ENCODE measurements at places on chromosomes 2 and 18.

DNA sequence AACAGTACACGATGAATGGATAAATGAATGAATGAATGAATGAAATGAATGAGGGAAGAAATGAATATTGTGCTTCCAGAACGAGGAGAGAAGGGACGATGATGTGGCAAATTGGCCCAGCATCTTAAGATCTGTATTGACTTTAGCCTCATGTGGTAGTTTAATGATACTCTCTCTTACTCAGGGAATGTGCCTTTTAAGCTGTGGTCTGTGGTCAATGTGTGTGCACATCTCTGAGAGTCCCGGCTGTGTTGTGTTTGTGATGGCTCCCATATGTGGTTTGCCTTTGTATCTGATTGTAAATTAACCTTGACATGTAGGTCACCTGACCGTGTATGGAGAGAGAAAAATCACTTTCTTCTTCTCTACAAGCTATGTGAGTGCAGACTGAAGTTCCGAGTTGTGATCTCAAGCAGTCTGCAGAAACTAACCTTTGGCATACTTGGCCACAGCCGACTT is 91.2 kb downstream of the NEDD4L start:
- peak; percentile 43 for DNase-seq

DNA sequence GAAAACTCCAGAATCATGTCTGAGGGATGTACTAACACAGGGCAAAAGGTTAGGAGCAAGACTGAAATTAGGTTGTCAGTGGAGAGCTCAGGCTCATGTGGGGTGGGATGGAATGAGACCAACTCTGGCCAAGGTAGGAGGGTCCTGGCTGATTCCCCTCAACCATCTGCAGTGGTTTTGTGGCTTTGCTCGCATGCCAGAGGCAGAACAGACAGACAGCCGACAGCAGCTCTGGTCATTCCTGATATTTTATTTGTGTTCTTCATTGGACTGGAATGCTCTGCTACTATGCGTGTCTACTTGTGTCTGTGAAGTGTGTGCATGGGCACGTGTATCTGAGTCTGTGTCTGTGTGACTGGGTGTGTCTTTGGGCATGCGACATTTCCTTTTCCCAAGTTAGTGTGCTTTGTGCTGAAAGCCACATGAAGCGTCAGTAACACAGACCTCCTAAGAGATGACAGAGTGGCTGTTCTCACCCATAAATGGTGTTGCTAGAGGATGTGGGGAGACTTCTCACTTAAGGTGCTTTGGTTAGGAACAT is 239.5 kb downstream of the CNTNAP5 start:
- DNase-seq, result no peak

- no peak for DNase-seq
Observed at GRCh38 chr2:74204436-74204835, 6.0 kb downstream of the MTHFD2 start.

DNA sequence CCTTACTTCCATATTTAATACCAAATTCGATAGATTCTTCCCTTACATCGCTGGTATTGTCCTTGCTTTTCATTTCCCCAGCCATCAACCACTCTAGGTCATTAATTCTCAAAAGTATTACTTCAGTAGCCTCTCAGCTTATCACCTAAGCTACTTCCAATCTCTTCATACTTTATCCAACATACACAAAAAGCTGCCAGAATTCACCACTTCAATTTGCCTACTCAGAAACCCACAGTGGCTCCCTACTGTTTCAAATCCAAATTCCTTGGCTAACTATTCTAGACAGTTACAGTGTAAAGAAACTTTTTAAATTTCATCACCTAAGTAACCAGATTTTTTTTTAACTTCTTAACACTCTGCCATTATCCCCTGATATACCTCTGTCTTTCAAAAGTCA is 4.7 kb downstream of the SLC25A12 start:
- no peak for DNase-seq

DNA sequence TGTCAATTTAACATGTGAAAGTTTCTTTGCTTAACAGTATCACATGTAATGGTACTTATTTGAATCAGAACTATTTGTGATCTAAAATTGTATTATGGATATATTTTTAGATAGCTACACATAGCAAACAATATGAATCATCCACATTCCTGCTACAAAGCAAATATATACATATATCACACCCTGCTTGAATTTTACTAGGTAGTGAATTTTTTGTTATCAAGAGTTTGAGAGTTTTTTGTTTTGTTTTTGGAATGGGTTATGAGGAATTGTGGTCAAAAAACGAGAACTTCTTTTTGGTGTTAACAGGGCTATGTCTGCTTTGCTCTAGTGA is 635.7 kb downstream of the NRXN1 start:
- no peak for DNase-seq

- no peak for DNase-seq
Observed at GRCh38 chr2:52880872-52881271, 886.7 kb upstream of the CHAC2 start.

DNA sequence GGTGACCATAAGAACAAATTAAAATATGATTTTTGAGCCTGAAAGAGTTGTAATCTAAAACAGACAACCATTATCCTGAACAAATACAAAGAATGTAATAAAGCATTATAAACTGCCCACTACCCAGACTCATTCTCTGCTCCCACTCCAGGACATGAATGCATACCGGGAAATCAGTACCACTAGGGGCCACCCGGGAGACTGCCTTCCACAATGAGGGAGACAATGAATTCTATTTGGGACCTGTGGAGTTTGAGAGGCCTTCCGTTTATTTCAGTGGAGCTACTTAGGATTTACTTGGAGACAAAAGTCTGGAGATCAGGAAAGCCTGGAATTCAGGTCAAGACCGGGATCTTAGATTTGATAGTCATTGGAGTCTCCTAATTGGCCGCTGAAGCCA is 50.0 kb downstream of the NAB1 start:
- DNase-seq, result no peak

DNA sequence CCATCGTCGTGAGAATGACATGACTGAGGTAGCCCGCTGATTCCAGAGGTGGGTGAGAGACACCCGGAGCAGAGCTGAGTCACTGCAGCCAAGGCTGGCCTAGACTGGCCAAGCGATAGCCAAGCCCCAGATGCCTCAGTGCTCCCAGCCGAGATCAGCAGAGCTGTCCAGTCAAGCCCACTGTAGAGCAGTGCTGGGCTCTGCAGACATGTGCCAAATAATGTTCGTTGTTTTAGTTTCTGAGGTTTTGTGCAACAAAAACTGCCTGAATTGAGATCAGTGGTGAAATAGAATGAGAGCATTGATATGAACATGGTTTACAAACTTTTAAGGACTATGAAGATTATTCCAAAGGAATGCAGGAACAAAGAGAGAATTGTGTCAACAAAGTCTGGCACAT is 42.1 kb downstream of the INSIG2 start:
- no peak for DNase-seq

- DNase-seq, result no peak
Observed at GRCh38 chr2:222869252-222869560, 8.4 kb downstream of the ACSL3 start.

GRCh38 chr2:121570036-121570666 is 39.5 kb downstream of the RNU4ATAC start:
- DNase-seq, result no peak

GRCh38 chr2:102141970-102142828 is at the start of gene IL1R1:
Gene IL1R1, plus strand, starts transcription at chr2:102142746. Its CDS starts 14,979 bp downstream, at chr2:102157725.
- DNase-seq, result peak; percentile 94

DNA sequence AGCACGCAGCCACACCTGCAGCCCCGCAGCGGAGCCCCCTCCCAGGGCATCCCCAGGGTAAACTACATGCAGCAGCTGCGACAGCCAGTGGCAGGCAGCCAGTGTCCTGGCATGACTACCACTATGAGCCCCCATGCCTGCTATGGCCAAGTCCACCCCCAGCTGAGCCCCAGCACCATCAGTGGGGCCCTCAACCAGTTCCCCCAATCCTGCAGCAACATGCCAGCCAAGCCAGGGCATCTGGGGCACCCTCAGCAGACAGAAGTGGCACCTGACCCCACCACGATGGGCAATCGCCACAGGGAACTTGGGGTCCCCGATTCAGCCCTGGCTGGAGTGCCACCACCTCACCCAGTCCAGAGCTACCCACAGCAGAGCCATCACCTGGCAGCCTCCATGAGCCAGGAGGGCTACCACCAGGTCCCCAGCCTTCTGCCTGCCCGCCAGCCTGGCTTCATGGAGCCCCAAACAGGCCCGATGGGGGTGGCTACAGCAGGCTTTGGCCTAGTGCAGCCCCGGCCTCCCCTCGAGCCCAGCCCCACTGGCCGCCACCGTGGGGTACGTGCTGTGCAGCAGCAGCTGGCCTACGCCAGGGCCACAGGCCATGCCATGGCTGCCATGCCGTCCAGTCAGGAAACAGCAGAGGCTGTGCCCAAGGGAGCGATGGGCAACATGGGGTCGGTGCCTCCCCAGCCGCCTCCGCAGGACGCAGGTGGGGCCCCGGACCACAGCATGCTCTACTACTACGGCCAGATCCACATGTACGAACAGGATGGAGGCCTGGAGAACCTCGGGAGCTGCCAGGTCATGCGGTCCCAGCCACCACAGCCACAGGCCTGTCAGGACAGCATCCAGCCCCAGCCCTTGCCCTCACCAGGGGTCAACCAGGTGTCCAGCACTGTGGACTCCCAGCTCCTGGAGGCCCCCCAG is 254.1 kb downstream of the GLI2 start:
- peak; percentile 21 for DNase-seq

- DNase-seq, result peak; percentile 16
Observed at GRCh38 chr2:186308347-186308746, 177.7 kb upstream of the ZC3H15 start.

DNA sequence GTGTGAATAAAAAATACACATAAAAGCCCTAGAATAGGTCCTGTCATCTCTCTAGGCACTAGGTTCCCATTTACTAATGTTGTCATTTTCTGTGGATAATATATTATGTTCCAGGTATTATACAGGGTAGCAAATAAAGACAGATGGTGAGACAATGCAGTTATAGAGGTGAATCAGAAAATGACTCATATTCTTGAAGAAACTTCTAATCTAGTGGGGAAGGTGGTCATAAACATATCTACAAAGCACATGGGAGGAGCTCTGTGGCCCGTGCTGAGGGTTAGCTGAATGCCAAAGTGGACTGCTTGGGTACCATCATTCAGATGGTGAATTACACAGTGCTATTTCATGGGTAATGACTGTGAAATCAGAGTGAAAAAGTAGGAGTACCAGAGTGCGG is 700.9 kb downstream of the ERBB4 start:
- no peak for DNase-seq

- DNase-seq, result no peak
Observed at GRCh38 chr18:12571630-12572029, 86.3 kb downstream of the SPIRE1 start.

DNA sequence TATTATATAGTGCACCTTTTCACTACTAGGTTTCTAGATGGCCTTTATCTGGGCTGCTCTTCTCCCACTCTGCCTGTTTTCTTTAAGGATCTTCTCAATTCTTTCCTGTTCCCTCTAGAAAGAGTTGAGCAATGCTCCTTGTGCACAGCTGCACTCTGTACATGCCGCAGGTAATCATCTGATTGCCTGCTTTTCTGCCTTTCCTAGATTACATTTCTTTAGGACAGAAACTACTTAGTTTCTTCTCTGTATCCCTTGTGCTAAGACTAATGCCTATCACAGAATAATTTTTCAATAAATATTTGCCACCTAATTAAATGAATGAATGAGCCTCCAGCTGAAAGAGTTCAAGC is 802.4 kb upstream of the ID2 start:
- no peak for DNase-seq

DNA sequence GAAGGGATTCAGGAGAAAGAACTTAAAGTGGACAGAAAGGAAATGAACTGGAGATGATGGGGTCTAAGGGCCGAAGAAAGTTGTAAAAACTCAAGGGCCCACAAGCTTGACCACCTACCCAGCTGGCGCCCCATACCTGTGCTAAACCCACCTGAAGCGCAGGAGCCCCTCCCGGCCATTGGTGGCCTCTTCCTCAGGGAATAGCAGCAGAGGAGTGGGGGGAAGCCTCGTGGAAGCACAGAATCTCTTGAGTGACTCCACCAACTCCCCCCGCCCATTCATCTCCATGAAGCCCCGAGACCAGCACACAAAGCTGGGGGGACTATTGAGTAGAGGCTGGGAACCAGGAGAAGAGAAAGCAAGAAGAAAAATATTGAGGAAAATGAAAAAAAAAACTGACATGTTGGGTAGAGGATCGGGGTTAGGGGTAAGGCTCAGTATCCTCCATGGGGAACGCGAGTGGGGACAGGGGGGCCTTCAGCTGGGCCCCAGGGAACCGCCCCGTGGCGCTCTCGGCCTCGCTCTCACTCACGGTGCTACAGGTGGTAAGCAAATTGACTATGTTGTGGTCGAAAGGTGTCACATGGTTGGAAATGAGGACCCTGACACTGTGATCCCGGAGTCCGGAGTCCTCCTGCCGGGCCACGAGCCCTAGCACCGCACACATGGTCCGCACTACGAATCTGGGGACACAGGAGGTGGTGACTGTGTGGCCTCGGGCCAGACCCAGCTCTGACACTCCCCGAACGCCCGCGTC is 728 bp downstream of the AUP1 start:
- DNase-seq, result no peak

- no peak for DNase-seq
Observed at GRCh38 chr2:168522446-168522845, 66.4 kb downstream of the CERS6 start.

DNA sequence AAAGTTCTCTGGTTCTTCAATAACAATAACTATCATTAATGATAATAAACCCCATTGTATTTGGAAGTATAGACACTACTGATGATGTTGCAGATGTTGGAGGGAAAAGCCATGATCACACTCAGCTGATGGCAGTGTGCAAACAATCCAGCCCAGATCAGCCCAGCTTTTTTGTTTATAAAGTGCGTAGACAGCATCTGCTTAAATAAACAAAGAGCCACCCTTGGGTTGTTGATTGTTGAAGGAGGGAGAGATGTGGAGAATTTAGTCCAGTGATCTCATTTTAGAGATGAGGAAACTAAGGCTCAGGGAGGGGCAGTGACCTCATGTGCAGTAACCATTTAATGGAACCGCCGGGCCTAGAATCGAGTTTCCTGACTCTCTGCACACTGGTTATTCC is 56.0 kb upstream of the MEX3C start:
- no peak for DNase-seq

DNA sequence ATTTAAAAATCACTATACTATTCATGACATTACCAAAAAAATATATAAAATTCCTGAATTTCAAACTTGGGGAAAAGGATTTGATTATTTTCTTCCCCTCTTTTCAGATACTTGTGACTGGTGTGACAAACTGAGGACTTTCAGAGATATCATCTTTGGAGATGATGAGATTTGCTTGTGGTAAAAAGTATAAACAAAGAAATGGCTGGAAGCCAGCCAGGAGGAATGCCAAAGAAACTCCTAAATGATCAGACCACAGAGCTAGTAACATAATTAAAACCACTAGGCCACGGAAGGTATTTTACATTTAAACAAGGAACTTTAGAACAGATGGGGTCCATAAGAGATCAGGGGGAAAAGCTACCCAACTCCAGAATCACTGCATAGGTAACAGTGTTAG is 58.7 kb downstream of the PIGN start:
- no peak for DNase-seq

DNA sequence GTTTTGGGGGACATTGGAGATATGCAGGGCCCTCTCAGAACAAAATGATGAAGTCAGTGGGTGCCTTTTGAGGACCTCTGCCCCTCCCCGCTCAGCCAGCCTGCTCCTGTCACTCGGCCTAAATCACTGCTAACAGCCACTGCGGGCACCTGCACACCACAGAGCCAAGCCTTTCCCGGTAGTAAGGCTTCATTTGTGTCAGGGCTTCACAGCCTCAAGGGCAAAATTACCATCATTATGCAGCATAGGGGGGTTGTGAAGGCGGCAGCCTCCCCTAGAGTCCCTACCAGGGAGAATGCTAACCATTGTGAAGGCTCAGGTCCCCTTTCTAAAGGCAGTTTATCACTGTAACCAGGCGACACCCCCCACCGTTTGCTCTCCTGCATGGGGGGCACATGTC is 519.8 kb upstream of the MYT1L start:
- no peak for DNase-seq
